Activated T-helper 17 cell treated with anti-CD3 and anti-CD28 coated beads, Interleukin-2, amount 50 U/mL, for 72 hours (primary cell): ENCODE measurements at places on chromosomes 11 and 22. TPM values are rescaled to one million over a fixed set of nuclear protein-coding genes. Genes with fewer than 3 reads are reported as not detected.

DNA sequence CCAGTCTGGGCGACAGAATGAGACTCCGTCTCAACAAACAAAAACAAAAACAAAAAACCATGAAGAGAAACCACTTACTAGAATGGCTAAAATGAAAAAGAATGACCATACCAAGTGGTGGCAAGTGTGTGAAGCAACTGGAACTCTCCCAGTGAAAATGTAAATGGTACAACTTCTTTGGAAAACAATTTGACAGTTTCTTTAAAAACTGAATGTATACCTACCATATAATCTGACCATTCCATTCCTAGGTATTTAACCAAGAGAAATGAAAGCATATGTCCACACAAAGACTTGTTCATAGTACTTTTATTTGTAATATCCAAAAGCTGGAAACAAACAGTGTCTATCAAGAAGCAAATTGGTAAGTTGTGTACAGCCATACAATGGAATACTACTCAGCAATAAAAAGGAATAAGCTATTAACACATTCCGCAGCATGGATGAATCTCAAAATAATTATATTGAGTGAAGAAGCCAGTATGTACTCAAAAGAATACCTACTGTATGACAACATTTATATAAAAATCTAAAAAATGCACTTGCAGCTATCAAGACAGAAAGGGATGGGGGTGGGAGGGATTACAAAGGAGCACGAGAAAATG is 27.7 kb downstream of the DGCR2 start:
- ATAC-seq: no peak

GRCh38 chr11:88387957-88388356 is 50.4 kb upstream of the CTSC start:
- ATAC-seq: no peak

DNA sequence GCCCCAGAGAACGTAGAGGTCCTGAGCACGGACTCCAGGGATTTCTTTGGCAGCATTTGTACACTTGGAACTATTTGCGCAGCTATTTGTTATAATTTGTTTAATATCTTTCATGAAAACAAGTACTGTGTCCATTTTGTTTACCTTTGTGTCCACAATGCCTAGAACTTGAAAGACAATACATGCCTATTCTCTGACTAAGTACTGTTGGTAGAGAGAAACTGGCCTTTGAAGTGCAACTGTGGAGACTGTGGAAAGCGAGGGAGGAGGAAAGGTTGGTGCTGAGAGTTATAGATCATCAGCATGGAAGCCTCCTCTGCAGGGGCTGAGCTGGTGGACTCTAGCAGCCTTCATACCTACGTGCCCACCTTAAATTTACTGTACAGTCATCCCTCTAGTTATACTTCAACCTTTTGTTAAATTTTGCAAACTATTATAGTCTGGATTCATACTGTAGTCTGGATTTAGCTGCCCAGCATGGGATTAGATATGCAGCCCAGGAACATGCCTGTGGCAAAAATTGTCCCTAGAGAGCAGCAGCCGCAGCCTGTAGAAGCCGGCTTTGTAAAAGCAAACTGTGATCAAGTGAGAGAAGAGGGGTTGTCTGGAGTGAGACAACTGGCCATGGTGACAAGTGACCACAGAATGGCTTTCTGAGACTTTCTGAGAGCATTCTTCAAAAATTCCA is 24.2 kb upstream of the YAP1 start:
- ATAC-seq: no peak

- ATAC-seq: no peak
Measured at GRCh38 chr22:30284666-30285065, 4.6 kb downstream of the CASTOR1 start.

GRCh38 chr11:1292018-1292643 is 17.3 kb downstream of the TOLLIP start:
- ATAC-seq: no peak

DNA sequence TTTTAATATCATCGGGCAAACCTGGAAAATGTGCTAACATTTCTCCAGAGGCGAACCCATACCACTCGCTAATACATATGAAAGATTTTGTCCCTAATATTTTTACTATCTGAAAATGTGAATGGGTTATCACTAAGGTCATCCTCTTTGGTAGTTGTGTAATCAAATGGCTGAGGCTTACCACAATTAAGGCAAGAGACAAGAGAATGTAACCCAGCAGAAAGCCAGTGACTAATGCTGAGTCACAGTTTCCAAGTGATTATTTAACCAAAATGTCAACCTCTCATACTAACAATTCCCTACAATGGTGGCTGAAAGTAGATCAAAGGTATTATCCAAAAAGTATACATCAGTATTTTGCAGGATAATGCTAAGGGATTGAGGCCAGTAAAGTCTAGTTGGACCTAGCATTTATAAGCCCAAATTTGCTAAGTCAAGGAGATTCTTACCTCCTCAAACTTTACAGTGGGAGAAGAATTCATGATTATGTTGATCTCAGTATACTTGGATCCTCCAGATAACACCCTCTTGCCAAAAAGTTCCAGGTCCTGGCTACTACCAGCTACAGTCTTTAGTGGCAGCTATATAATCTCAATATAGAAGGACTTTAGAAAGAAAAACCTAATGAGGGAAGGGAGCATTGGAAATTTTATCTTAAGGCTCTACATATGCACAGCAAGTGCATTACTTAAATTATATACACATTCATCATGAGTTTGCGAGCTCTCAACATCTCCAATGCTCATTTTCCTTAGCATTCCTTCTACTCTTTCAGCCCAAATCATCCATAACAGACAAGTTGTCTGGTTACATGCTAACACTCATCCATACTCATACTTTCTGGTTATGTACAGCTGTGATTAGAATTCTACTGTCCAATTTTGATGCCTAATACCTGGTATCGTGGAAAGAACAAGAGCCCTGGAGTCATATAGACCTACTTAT is 25.4 kb downstream of the SIK3 start:
- ATAC-seq: peak; percentile 68

DNA sequence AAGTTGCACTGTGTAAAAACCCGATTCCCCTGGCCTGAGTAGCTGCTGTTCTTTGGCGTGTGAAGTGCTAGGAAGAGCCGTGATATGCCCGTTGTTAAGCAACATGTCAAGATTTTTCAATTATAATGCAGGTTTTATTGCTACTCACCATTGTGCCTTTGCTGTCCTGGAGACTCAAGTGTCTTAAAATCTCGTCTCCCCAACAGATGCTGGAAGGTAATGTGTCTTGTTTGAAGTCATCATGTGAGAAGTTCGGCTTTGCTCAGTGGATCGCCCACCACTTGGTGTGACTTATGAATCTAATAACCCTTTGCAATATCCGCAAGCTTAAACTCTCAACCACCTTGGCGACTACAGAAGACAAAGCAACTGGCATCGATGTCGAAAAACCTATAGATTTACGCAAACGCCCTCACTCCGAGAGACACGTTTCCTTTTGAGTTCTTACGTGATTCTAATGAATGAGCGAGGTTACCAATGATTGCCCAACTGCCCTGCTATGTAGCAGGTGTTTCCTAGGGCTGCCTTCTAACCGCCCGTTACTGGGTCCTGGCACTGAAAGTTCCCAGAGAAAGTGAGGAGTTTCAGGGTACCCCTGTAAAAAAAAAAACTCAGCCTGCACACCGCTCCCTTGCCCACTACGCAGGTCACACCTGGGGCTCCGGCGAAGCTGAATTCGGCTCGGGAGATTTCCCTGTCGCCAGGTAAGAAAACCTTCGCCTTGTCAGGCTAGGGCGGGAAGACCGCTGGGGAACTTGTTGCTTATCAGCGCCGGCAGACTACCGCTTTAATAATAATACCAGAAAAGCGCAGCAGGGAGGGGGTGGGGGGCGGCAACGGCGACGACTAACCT is 21.2 kb upstream of the BDNF start:
- no peak for ATAC-seq

DNA sequence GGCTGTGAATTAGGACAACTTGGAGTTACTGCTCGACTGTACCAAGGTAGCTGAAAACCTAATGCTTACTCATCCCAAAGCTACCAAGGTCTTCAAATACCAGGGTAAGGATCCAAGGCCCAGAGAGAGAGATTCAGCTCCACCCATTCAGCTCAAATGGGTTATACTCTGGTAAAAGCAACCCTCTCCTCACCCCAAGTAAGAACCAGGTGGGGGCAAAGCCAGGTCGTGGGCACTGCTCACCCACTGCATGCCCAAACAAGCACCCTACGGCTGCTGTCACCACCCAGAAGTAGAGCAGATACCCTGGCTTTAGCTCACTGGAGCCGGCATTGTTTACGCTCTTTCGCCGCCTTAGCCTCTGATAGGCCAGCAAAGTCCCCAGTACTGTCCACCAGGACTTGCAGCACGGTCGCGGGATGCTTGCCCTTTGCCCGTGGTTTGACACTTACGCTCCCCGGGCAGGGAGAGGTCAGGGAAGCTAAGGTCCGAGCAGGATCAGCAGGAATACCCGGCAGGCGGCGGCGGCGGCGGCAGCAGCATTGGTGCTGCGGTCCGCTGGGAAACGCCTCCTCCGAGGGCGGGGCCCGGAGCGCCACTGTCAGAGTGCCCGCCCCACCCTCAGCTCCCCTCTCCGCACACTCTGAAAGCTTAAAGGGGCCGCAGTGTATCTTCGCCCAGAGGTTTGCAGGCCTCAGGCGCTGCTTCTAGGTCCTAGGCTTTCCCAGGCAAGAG is 19.6 kb downstream of the CKAP5 start:
- peak; percentile 99 for ATAC-seq

GRCh38 chr11:69516526-69516925 is 35.1 kb downstream of the LINC01488 start:
- ATAC-seq: no peak

- ATAC-seq: no peak
Measured at GRCh38 chr22:45534339-45535192, 31.9 kb downstream of the FBLN1 start.

GRCh38 chr11:134512061-134512460 is 100.0 kb upstream of the B3GAT1 start:
- no peak for ATAC-seq

DNA sequence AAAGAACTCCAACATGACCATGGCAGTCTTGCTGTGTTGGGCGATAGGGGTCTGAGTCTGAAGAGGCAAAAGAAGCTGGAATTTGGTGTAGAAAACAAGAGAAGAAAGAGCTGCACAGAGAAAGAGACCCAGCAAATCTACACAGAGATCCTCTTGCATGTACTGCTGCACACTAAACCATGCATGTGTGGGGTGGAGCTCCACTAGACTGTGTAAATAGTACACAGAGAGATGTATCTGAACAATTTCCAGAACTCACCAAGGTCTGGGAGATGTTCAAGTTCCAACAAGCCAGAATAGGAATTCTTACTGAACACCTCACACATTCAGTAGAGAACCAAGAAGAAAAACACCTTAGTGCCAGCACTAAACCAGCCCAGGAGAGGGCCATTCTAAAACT is 42.3 kb downstream of the CSF2RB start:
- no peak for ATAC-seq

- ATAC-seq: no peak
Measured at GRCh38 chr11:120842195-120842594, 181.7 kb upstream of the TBCEL start.

DNA sequence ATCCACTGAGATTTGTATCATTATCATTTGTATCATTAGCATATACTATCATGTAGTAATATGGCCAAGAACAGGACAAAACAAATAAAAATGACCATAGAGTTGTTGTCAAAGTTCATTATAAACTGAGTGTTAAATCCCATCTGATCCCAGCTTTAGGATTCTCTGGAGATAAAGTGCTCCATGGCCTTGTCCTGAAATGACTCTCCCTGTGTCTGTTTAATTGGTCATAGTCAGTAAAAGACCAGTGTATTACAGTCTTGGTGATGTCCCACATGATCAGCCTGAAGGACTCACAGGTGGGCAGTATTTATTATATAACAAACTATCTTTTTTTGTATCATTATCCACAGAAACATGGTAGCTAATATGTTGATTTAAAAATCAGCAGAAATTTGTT is 361.6 kb downstream of the TMEM135 start:
- ATAC-seq: no peak

DNA sequence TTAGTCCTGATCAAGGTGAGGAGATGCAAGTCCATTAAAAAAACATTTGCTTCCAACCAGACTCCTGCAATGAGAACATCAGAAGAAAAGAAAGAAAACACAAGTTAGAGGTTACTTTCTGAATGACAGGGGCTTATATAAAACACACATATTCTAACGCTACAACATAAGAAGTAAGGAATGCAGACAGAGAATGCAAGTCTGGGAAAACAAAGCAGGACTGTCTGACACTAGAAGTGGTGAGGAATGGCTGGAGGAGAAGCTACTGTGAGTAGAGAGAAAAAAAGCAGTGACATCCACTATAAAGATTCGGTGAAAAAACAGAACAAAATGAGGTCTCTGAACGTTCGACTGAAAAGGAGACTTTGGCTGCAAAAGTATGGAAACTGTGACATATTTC is 12.3 kb downstream of the TMEM216 start:
- ATAC-seq: no peak

DNA sequence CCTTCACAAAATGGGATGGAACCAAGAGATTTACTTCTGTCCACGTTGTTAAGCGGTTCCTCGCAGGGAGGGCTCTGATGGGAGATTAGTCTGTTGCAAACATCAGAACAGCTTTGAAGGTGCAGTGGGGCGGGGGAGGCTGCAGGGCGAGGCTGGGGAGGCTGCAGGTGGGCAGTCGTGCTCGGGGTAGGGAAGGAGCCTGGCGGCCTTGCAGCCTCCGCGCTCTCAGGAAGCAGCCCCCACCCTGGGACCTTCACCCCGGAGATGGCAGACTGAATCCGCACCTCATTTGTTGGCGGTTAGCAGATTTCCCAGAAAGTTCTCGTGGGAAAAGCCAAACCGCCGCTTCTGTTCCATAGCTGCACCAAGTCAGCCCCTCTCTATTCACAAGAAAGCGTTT is 237.3 kb downstream of the BRD1 start:
- ATAC-seq: no peak

GRCh38 chr11:68741463-68741862 is 9.9 kb downstream of the TESMIN start:
- no peak for ATAC-seq

GRCh38 chr11:62680825-62681240 is 2.0 kb upstream of the UBXN1 start:
- ATAC-seq: peak; percentile 81

DNA sequence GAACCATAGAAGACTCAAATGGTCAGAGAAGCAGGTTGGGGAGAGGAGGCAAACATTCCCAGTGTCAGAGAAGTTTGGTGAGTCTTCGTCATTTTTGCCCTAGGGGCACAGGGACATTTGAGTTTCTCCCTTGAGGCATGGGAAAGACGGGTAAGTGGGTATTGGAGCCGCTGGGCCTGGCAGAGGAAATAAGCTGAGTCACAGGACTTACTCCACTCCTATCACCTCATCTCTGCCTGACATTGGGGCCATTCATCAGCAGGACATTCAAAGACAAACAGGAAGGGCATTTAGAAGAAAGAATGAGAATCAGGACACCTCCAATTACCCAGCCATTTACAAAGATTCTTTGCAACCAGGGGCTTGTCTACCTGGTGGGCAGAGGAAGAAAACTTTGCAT is 100.7 kb upstream of the SEZ6L start:
- no peak for ATAC-seq

OR2AG2 gene
- 0.08 TPM for total RNA-seq

MPEG1 gene
- 0.08 TPM for total RNA-seq

OR52N4 gene
- total RNA-seq: 1.8 TPM

AMOTL1 gene
- 0.34 TPM for total RNA-seq

ALG9 gene
- 39.5 TPM for total RNA-seq

CALCB gene
- total RNA-seq: 0.56 TPM

PNPLA3 gene
- 0.13 TPM for total RNA-seq
